ENCODE measurements at places on chromosomes 2 and 18.
A peak's percentile ranks its signal among the peaks of the same experiment; 100 is the strongest.

GRCh38 chr2:133262893-133263292 is 305.4 kb downstream of the NCKAP5 start:
- no peak for ATAC-seq

- ATAC-seq: no peak
Observed at GRCh38 chr2:85976106-85976920, 87.5 kb upstream of the ST3GAL5 start.

DNA sequence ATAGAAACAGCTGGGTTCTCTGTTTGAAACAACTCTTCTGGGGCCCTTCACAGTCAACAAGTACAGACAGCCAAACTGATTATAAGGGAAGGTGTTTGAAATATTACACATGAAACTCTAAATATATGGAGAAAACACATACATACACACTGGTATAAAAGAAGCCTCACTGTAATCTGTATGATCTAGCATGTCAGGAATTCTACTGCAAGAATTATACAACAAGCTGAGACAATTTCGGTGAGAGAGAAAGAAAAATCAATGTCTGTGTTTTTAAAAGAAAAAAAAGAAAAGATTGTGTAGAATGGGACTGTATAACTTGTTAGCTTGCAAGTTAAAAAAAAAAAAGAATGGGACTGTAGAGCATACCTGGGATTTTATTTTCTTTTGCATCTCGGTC is 26.3 kb downstream of the IRS1 start:
- ATAC-seq: no peak

- peak; percentile 93 for ATAC-seq
Observed at GRCh38 chr2:216775043-216775453, 79.7 kb upstream of the IGFBP5 start.

DNA sequence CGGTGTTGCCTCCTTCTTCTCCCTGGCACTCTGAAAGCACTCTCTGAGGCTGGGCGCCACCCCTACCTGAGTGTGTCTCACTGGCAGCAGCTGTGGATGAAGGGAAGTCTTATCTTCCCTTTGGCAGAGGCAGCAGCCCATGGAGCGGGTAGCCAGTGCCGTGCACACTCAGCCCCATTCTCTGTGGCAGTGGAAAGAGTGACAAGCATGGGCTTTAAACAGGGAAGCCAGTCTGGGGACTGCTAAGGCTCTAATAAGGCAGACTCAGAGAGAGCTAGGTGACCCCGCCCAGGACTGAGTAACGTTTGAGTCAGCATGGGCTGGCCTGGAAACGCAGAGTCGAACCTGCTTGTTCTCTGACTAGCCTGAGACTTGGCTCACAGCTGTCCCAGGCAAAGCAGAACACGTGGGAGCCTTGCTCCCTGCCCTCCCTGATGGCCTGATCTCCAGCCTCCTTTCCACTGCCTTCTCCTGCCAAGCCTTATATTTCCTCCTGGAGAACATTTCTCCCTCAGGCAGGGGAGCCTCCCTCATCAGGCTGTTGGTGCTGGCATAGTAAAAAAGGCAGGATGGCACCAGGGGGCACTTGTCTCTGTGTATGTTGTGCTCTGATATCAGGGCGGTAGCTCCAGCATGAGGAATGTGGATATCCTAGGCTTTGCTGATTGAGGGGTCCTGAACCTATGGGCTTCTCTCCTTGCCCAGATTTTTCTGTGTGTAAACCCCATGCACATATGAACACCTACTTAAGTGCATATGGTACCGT is 93.9 kb upstream of the LGALSL start:
- ATAC-seq: peak; percentile 97

DNA sequence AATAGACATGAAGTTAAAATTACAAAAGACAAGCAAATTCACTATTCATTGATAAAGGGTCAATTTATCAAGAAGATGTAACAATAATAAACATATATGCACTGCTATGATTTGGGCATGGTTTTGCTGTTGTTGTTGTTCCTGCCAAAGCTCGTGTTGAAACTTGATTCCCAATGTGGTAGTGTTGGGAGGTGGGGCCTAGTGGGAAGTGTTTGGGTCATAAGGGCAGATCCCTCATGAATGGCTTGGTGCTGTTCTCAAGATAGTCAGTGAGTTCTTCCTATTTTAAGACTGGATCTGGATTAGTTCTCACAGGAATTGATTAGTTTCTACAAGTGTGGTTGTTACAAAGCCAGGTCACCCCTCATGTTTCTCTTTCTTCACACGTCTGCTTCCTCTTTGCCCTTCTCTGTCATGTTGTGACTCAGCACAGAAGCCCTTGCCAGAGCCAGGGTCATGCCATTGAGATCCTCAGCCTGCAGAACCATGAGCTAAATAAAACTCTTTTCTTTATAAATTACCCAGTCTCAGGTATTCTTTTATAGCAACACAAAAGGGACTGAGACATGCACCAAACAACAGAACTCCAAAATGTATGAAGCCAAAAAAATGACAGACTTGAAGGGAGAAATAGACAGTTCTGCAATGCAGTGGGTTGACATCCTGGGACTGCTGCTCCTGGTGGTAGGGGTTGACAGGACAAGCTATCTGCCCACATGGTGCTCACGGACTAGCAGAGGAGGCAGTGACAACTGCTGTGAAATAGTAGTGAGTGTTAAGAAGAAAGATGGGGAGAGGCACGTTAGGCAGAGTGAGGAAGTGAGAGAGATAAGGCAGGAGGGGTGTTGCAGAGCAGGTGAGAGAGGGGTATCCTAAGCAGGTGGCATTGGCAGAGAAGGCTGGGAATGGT is 18.6 kb upstream of the SKA1 start:
- ATAC-seq: no peak

DNA sequence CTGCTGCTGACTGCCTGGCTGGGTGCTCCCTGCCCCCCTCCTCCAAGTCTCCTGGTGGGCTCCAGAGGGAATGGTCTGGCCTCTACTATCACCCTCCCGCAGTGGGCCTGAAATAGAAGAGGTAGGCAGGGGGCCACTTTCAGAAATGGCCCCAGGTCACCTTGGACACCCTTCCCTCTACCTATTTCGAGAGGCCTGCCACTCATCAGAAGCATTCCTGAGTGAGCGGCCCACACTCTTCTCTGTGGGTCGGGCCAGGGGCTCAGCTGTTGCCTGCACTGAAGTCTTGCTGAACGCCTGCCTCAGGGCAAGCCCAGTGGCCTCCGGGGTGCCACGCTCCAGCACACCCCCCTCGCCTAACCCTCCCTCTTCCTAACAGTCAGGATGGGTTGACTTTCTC is 124.9 kb downstream of the TNS1 start:
- ATAC-seq: no peak

DNA sequence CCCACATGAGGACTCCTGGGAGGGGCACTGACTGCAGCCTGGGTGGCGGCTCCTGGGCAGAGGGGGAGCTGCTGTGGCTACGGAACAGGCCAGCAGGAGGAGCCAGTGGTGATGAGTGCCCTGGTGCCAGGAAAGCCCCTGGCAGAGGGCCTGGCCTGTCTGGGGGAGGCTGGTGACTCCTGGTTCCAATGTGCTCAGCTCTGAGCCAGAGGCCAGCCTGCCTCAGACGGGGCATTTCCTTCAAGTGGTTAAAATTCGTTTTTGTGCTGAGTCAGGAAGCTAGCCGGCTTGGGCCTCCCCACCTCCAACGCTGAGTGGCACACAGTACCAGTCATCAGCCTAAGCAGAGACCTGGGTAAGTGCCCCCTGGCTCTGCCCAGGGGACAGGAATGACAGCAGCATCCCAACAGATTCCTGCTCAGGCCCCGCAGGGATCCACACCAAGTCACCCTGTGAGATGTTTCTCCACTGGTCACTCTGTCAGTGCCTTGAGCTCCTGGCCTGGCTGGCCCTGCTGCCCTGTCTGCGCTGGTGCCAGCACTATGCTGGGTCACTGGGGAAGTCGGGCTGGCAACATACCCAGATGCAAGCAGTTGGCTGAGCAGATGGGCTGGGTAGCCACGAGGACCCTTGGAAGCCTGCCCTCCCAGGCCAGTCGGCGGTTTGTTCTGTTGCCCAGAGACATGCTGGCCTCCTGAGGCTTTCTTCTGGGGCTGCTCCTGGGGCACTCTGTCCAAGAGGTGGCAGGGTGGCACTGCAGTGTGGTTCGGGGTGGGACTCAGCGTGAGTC is 7.1 kb upstream of the KLF11 start:
- ATAC-seq: peak; percentile 57

GRCh38 chr2:238510911-238511613 is 84.3 kb downstream of the ASB1 start:
- ATAC-seq: no peak

DNA sequence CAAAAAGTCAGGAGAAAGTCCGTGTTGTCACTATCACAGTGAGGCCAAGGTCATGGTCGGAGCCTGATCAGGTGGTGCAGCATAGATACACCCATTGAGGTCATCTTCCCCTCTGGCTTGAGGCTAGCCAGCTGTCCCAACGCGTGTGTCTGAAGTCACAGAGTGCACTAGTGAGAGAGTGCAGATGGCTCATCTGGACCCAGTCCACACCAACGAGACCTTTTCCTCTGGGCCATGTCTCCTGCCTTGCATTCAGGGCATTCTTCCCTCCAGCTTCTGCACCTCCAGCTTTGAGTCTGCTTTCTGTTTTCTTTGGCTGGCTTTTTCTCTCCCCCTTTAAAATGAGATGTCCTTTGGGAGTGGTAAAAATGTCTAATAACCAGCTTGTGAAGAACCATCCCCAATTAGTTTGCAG is 146.9 kb downstream of the TDRD15 start:
- no peak for ATAC-seq

GRCh38 chr2:229930656-229931055 is 8.4 kb downstream of the FBXO36 start:
- ATAC-seq: no peak

GRCh38 chr2:2269989-2270562 is 61.0 kb downstream of the MYT1L start:
- ATAC-seq: peak; percentile 36

DNA sequence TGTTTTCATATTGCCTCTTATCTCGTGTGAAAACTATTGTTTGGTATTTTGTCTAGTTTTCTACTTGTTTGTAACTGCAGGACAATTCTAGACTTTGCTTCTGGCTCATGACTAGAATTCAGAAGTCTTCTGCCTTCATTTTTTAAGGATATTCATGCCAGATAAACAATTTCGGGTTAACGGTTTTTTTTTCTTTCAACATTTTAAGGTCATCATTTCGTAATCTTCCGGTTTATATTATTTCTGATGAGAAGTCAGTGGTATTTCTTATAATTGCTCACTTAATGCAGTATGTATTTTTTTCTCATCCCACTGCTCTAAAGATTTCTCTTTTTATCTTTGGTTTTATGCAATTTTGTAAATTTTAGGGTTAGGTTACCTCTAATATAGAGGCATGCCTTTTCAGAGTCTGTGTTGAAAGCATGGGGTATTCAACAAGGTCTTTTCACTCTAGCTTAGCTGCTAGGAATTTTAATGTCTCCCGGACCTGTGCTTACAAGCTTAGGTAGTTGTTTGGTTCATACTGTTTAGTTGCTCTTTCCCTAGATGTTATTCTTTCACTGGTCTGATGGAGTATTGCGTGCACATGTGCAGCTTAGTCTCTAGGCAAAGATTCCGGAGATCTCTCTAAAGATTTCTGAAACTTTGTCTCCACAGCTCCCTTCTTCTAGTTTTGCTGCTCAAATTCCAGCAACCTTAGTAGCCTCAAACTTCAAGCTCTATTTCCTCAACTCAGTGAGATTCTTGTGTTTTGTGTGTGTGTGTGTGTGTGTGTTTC is 198.1 kb downstream of the MCFD2 start:
- no peak for ATAC-seq

GRCh38 chr18:23725351-23725750 is 36.1 kb downstream of the LAMA3 start:
- ATAC-seq: no peak

DNA sequence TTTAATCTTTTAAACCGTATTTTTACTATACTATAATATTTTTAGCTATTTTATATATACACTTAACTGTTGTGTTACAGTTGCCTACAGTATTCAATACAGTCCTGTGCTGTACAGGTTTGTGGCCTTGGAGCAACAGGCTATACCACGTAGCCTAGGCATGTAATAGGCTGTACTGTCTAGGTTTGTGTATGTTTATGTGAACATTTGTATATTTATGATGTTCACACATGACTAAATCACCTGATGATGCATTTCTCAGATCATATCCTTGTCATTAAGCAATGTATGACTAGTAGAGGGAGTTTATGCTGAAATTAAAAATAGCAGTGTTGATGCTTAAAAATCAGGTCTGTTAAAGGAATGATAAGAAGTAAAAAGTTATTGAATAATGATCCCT is 92.3 kb upstream of the RANBP2 start:
- ATAC-seq: no peak

DNA sequence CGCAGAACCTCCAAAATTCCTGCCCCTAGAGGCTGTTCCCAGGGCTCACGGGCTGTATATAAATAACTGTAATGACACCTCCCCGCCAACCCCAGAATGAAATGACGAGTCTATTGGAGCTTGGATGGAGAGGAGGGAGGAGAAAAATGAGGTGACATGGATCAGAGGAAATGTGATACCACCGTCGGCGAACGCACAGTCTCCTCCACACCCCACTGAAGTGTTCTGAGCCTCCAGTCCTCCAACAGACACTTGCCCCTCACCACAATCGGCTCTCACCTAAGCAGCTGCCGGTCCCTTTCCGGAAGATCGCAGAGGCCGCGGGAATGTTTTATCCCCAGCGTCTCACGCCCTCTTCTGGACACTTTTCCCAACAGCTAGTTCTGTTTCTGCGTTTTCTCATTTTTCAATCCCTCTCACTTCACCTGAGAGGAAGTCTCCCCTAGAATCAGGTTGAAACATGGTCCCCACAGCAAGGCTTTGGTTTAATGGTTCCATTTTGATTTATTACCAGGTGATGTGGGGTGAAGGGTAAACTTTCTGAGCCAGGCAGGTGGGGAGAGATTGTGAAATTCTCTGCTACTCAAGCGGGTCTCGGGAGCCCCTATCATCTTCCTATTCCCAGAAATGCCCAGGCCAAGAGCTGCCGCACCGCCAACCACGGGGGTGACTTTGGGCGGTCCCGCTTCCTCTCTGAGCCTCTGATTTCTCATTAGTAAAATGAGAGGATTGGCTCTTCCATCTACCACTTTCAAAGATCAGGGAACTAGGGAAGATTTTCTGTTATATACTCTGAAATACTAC is 9.1 kb upstream of the MYO5B start:
- ATAC-seq: peak; percentile 73

- no peak for ATAC-seq
Observed at GRCh38 chr2:123785332-123785731, 239.8 kb upstream of the CNTNAP5 start.

DNA sequence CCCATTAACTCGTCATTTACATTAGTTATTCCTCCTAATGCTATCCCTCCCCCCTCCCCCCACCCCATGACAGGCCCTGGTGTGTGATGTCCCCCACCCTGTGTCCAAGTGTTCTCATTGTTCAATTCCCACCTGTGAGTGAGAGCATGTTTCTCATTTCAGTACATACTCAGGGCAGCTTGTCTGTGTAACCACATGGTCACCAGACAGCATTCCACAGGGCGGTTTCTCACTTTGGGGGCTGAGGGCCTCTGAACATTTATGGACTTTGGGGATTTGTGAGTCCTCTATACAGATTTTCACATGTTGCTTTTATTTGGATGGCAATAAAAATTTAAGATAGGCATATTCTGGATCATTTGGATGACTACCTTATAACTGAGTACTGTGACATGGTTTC is 84.0 kb downstream of the LYPD6B start:
- no peak for ATAC-seq
